ENCODE measurements at places on chromosomes 5 and 9.

- DNase-seq, result no peak
These were observed 420.4 kb downstream of the CETN3 start for GRCh38 chr5:89988998-89989655.

DNA sequence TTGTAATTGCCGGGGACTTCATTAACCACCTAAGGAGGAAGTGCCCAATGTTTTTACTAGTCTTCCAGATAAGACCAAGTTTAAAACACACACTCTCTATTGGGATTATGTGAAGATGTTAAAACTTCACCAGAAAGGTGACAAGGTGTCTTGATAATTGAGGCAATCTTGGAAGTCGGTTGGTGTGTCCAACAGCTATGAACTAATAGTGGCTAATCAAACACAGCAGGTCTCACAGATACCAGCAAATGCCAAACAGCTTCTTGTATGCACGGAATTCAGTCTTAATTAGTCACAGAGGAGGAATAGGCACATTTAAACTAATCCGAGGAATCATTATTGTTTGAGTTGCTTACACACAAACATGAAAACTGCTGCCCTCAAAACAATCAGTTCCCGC, 214.5 kb downstream of the SEC61B start:
- DNase-seq, result no peak

- DNase-seq, result no peak
These were observed 637 bp downstream of the CBY3 start for GRCh38 chr5:179680014-179680779.

GRCh38 chr5:16519435-16519834, 53.8 kb upstream of the ZNF622 start:
- no peak for DNase-seq

DNA sequence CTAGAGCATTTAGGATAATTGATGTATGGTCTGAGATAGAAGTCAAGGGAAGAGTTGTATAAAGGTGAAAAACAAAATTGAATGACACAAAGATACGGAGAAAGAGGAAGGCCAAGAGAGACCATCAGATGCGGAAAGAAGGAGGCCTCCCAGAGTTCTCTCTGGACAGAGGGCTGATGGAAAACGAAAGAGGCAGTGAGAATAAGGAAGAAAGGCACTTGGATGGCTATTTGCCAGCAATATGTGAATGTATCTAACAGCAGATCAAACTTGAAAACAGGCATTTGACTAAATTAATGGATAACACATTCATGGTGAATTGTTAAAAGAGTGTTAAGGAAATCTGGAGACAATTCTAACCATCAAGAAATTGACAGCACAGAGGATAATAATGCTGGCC, 2.4 kb upstream of the DOCK8 start:
- no peak for DNase-seq

DNA sequence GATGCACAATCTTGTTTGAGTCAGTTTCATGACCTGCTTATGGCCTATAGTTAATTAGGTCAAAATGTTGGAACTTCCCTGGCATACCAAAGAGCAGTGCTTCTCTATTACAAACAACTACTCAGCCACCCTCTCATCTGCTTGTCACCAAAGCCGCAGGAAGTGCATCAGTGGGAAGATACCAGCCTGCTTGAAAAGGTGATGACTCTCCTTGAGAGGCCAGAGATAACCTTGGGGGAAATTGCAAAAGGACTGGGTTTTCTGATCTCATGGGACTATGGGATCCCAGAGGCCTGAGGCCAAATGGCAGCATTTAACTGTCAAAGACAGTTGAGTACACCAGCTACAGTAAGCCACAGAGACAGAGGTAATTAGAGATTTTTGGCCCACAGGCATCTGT, 69.9 kb downstream of the C9orf57 start:
- no peak for DNase-seq

DNA sequence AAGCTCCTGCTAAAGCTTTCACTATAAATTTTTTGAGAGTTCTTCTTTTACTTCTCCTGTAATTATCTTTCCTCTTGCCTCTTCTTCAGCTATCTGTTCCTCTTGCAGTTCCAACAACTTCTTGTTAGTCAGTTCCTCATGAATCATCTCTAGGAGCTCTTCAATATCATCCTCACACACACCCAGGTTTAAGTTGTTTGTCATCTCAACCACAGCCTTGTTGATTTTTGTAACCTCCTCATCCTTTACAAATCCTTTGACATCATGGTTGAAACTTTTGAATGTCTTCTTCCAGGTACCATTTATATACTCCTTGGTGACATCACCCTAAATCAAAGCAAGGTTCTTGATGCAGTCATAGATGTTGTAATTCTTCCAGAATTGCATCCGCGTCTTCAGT, 106.3 kb upstream of the MAMDC2 start:
- no peak for DNase-seq

GRCh38 chr5:72711351-72711750, 105.1 kb upstream of the TNPO1 start:
- no peak for DNase-seq

DNA sequence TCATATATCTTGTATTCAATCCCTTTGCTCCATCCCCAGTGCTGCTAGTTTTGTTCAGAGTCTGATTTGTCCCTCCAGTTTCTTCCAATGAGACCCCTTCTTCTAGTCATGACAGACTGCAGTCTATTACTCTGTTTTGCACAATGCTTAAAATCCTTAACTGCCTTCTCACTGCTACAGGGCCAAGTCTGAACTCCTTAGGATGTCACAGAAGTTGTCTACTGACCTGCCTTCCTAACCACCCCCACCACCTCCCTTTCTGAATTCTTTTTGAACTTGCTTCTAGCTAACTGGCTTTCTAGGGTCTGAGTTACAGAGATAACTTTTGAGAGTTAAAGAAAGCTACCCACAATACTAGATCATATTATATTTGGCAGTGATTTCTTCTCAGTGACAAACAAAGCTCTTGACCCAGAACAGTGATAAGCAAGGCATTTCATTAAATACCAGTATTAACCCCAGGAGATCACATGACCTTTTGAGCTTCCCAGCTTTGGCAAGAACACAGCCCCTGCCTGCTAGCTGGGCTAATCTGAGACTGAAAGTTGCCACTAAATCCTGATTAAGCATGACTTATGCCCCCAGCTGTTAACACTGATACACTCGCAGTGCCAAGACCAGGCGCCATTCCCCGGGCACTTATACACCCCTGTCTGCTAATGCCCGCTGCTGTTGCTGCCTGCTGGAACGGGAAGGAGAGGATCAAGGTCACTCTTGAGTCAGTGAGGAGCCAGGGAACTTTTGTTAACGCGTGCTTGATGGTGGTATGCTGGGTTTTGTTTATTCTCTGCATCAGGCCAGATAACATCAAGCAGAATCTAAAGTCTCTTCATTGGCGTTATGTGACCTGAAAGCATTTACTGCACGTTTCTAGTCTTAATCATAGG, 36.4 kb upstream of the ADAMTSL1 start:
- DNase-seq, result peak; percentile 11

DNA sequence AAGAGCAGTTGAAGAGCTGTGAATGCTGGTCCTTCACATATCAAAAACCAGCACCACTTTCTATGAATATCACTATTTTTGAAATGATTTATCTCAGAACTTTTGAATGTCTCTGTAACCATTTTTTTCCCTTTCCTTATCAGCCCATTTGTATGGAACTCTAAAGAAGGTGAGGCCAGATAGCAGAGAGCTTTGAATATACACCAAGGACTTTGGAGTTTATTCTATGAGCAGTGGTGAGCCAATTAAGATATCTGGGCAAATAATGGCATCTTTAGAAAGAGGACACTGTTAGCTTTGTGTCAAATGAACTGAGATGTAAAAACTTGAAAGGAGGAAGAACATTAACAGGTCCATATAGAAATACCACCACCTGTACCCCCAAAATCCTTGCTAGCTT, 22.0 kb downstream of the KCTD16 start:
- DNase-seq, result no peak

DNA sequence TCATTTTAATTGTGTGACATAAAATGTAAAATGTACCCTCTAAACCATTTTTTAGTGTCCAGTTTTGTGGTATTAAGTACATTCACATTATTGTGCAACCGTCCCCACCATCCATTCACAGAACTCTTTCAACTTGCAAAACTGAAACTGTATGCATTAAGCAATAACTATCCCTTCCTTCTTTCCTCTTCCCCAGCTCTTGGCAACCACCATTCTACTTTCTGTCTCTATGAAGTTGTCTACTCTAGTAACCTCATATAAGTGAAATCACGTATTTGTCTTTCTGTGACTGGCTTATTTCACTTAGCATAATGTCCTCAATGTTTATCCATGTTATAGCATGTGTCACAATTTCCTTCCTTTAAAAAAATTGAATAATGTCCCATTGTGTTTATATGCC, 142.4 kb downstream of the C9orf152 start:
- DNase-seq, result no peak

DNA sequence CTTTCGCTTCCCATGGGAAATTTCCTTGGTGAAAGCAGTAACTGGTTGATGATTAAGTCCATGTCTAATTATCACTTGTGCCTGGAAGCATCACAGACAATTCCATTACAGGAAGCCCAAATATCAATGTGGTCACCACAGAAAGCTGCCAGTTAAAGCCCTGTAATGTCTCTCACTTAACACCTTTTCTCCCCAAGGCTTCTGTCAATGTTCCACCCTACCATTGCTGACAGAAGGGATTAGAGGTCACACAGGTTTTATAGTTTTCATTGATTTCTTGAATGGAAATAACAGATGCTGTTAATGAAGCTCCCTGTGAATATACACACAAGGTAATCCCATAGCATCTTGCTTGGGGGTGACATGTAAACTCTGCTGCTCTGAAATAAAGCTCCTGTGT, 279.2 kb downstream of the COX7C start:
- no peak for DNase-seq

- DNase-seq, result peak; percentile 70
These were observed 81.4 kb upstream of the ANKRD55 start for GRCh38 chr5:56314529-56314928.

- no peak for DNase-seq
These were observed 117.2 kb downstream of the APBA1 start for GRCh38 chr9:69554945-69555344.

- DNase-seq, result no peak
These were observed 160.1 kb upstream of the SPRY4 start for GRCh38 chr5:142484821-142485387.

DNA sequence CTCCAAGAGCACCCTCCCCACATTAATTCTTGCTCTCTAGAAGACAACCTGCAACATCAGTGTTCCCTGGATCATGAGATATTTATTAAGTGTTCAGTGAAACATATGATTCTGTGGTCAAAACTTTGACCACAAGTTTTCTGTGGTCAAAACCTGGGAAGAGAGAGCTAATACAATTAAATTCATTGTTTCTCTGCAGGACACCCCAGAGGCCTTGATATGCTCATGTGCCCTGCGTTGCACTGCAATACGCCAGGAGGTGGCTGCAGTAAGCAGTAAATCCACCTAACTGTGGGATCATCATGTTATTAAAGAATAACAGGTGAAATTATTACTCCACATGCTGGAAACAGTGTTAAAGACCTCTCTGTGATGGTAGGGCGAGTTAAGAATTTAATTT, 109.3 kb upstream of the SPDL1 start:
- peak; percentile 21 for DNase-seq

GRCh38 chr9:72542917-72543316, 21.5 kb downstream of the TMC1 start:
- DNase-seq, result no peak

DNA sequence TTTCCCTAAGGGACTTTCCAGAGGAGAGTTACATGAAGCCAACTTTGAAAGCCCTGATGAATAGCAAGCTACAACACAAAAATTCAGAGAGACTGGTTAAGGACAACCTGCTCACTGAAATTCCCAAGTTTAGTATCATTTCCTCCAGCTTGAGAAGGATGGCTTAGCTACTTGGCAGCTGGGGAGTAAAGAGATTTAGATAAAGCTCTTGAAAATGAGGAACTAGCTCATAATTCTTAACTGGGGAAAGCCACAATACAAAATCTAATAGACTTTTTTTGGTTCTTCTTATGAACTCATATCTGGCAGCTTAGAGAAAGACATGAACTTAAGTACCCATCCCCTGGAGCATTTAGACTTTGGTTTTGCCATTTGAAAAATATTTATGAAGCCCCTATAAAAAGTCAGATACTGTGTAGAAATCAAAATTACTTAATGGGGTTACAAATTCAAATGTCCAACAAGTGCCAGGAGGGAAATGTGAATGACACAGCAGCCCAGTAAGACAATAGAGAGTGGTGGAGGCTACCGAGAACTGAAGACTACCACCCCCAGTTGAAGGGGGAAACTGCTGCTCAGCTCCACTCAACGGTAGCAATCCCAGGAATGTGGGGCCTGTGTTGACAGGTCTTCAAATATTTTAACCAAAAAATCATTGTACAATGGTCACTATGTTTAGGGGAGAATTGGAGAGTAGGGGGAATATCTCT, 79.4 kb upstream of the ADRB2 start:
- no peak for DNase-seq

DNA sequence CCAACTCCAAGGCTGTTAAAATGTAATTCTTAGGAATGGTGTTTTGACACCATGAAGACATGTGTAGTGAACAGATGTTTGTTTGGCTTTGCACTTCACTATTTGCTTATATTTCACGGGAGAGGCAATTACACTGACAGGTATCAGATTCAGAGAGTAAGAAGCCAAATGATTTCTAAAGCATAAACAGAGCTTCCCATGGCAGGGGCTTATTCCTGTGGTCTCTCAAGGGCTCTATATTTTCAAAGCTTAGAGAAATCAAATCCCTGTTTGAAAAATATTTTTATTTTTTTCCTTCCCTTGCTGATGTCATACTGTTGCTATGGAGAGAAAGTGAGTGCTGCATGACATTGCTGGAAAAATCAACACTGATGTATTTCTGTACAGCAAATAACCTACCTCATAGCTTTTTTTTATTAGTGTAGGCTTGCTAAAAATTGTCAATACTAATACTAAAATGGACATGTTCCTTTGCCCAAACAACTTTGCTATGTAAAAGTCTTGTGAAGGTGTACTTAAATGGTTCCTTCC, 161.4 kb downstream of the GIN1 start:
- no peak for DNase-seq

DNA sequence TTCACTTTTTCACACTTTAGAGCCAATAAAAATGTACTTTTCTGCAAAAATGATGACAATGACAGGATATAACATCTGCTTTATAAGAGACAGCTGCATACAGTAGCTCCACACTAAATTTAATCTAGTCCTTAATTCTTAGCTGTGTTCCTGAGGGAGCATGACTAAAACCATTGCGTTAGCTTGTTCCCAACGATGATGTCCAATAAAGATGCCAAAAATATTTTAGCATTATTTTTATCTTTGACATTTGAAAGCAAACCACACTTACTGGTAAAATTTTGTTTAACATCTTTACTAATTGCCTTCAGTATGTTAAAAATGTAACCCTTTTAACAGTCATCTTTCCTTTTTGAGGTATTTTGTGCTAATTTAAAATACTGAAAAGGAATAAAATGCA, 382.7 kb downstream of the CHSY3 start:
- no peak for DNase-seq

Measured in GM23338 (cell line).